Stimulated activated memory B cell treated with anti-CD40 and anti-IgM and Interleukin-4, amounts not matched to agents 10 μg/mL and 1 μg/mL and 100 μg/mL, for 72 hours (primary cell): ENCODE measurements at places on chromosomes 7 and 10.

GRCh38 chr10:88196291-88196690 lies 332.9 kb downstream of the PTEN start:
- ATAC-seq, result no peak

- ATAC-seq, result no peak
Observed at GRCh38 chr7:133854739-133855138, 272.4 kb upstream of the LRGUK start.

DNA sequence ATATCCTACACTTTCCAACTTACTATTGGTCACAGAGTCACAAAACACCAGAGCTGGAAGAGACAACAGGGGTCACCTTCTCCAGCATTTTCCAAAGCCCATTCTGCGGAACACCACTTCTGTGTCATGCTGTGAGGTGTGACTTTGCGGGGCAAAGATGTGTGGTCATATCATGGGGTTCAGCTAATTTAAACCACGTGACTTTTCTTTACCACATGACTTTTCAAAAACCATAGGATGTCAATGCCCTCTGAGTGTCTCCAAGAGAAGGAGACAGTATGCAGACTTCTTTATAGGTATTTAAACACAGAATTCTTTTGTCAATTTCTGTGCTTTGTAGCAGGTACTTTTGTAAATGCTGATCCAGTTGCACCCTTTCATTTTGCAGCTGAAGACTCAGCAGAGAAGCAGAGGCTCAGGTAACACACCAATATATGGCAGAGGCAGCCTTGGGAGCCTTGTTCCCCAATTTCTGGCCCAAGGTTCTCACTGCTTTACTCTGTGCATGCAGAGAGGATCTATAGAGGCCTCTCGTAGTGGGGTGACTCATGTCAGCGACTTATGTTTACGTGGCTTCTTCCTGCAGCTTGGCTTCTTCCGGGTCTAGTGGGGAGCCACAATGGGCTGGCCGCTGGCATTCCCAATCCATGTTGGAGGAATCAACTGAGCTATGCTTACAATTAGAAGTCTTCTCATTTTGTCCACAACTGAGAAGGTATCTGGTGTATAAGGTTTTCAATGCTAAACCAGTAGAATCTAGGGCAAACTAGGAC lies 104.0 kb upstream of the RHOBTB1 start:
- no peak for ATAC-seq

GRCh38 chr10:3897156-3897555 lies 112.1 kb upstream of the KLF6 start:
- no peak for ATAC-seq

DNA sequence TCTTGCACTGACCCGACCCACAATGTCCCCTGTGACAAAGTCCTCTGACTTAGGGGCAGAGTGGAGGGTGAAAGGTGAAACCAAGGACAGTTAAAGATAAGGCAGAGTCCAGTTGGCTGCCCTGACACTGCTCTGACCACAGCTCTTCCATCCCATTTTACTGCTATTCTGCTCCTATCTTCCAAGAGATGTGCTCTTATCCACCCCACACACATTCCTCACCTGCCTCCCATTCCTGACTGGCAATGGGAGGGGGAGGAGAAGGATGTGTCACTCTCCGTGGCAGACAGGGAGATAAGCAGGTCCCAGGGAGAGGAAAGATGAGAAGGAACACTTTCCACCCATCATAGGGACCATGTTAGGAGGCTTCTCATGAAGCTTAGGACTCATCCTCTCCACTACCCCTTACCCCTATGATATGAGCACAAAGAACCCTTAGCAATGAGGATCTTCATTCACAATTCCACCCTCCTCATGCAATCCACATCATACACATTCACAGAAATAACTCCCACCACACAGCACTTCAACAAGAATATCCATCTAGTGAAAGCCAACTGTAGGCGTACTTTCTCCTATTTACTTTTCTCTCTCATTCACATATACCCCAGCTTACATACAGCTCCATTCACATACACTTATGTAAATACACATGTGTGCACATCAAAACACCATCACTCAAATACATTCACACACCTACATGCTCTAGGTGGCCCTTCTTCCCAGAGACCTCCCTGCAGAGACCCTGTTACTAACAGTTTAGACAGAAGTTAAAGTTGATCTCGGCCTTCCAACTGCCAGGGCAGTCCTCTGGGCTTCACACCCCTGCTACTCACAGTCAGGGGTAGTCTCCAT lies 6.6 kb downstream of the SYNPO2L start:
- ATAC-seq, result no peak

DNA sequence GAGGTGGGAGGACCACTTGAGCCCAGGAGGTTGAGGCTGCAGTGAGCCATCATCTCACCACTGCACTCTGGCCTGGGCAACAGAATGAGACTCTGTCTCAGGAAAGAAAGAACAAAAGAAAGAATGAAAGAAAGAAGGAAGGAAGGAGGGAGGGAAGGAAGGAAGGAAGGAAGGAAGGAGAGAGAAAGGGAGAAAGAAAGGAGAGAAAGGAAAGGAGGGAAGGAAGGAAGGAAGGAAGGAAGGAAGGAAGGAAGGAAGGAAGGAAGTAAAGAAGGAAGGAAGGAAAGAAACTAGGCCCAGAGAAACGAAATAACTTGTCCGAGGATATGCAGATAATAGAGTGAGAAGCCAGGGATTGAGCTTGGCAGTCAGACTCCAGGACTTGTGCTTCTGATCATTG lies 102.1 kb downstream of the SKIDA1 start:
- ATAC-seq, result no peak

DNA sequence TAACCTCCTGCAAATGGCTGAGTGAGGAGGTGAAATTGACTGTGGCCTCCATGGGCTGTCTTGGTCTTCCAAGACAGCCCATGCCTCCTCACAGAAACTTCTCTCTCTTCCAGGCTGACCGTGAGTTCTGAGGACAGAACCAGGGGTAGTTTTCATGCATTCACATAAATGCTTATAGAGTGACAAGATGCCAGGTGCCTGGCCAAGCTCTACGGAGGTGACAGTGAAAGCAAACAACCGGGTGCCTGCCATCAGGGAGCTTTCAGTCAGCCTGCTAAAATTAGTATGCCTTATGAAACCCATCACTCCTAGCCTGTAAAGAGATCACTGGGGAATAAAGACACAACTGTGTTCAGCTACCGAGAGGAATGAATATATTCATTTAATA lies 919 bp upstream of the RHOBTB1 start:
- no peak for ATAC-seq

DNA sequence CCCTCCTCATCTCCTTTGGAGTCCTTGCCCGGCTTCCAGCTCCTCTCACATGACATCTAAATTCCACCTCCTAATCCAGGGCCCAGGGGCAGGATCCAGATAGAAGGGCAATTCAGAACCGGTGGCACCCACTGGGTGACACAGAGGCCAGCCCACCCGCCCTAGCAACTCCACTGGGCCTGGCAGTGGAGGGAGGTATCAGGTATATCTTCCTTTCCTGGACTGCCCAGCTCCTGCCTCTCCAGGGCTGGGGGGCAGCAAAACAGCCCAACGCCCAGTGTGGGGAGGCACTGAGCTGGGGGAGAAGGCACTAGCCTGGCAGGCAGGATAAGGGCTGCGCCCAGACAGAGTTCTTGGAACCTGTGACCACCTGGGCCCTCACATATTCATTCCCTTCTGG lies 10.4 kb upstream of the TRIM8 start:
- no peak for ATAC-seq

- no peak for ATAC-seq
Observed at GRCh38 chr7:94595717-94596116, 60.2 kb downstream of the SGCE start.

- ATAC-seq, result no peak
Observed at GRCh38 chr10:98242823-98243222, 25.2 kb downstream of the LOXL4 start.

- no peak for ATAC-seq
Observed at GRCh38 chr10:60414877-60415585, 25.4 kb upstream of the ANK3 start.

DNA sequence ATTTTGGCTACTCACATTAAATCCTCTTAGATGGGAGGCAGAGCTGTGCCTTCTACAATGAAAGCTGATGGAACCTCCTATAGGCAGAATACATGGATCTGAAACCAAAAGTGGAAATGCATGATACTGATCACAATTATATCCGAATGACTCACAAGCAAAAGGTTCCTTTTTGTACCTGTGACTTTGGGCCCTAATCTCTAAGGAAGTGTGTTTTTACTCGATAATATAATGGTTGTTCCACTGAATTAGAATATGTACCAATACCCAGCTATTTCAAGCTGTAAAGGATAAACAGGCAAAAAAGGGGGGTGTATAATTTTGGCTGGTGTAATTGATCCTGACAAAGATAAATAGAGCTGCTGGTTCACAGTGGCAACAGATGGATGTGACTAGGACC lies 17.6 kb upstream of the LAMB1 start:
- ATAC-seq, result no peak

DNA sequence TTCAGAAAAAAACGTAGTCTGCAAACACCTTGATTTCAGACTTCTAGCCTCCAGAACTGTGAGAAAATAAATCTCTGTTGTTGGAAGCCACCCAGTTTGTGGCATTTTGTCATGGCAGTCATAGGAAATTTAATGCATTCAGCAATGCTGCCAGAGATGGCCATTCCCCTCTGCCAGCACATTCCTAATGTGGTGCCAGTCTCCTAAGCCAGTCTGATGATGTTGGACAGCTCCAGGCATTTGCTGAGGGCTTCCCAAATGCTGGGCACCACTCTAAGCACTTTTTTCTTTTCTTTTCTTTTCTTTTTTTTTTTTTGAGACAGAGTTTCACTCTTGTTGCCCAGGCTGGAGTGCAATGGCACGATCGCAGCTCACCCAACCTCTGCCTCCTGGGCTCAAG lies 666.7 kb upstream of the C7orf33 start:
- no peak for ATAC-seq

DNA sequence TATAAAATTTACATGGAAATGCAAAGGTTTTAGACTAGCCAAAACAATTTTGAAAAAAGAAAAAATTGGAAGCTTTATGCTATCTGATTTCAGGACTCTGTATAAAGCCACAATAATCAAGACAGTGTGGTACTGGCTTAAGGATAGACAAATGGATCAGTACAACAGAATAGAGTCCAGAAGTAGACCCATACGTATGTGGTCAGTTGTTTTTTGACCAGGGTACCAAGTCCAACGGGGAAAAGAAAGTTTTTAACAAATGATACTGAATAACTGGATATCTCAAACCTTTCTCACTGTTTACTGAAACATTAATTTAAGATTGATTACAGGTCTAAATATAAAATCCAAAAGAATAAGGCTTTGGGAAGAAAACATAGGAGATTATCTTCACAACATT lies 79.7 kb downstream of the PODXL start:
- ATAC-seq, result no peak

- no peak for ATAC-seq
Observed at GRCh38 chr10:92530891-92531535, 42.9 kb downstream of the IDE start.

- no peak for ATAC-seq
Observed at GRCh38 chr10:75645704-75646103, 214.3 kb downstream of the LRMDA start.

DNA sequence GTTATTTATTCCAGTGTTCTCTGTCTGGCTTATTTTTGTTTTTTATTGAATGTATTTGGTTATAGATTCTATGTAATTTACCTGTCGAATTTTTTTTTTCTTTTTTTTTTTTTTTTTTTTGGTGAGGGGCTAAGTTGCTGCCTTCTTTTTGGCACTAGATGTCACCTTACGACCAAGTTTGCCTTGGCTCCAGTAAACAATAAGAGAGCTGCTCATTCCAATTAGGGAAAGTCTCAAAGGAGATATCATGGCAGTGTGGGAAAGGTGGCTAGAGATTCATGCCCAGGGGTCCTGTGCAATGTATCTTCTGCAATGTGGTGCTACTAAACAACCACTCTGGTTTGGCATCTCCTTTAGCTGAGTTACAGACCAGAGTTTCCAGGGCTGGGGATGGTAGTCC lies 84.0 kb downstream of the PTPN20 start:
- ATAC-seq, result no peak

DNA sequence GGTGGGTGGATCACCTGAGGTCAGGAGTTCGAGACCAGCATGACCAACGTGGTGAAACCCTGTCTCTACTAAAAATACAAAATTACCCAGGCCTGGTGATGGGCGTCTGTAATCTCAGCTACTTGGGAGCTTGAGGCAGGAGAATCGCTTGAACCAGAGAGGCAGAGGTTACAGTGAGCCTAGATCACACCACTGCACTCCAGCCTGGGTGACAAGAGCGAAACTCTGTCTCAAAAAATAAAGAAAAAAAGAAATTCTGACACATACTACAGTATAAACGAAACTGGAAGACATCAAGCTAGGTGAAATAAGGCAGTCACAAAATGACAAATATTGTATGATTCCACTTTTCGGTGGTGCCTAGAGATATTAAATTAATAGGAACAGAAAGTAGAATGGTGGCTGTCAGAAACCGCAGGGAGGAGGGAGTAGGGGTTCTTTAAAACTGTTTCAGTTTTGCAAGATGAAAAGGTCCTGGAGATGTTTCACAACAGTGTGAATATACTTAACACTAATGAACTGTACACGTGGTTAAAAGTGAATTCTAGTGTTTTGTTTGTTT lies 23.2 kb downstream of the PILRA start:
- ATAC-seq, result peak; percentile 96

GRCh38 chr10:102195296-102195870 lies 30.7 kb upstream of the ELOVL3 start:
- ATAC-seq, result no peak

DNA sequence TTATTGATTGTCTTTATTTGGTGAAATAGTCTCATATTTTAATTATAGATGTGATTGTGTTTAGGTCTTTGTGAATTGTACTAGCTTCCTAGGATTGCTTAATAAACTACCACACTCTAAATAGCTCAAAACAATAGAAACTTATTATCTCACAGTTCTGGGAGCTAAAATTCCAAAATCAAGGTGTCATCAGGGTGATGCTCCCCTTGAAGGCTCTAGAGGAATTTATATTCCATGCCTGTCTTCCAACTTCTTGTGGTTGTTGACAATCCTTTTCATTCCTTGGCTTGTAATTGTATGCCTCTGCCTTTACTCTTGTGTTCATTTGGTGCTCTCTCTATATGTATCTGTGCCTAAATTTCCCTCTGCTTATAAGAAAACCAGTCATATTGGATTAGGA lies 155.3 kb upstream of the AKR1E2 start:
- no peak for ATAC-seq

DNA sequence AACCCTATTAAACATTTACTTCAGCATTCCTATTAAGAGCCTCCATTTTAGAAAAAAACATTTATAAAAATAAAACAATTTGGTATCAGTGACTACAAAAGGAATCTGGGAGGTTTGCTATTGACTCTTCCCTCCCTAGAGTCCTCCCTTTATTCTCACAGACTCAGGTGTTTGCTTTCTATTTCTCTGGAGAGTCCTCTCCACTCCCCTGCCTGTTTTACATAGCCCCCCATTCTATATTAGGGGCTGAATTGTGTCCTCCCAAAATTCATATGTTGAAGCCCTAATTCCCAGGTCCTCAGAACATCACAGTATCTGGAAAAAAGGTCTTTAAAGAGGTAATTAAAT lies 69.8 kb downstream of the COA1 start:
- no peak for ATAC-seq

- ATAC-seq, result no peak
Observed at GRCh38 chr7:98728555-98728954, 111.5 kb downstream of the NPTX2 start.
